ENCODE measurements at places on chromosomes 12 and 14. TPM values are rescaled to one million over a fixed set of nuclear protein-coding genes. Genes with fewer than 3 reads are reported as not detected.

The DEGS2 gene
- not detected for total RNA-seq

The TMPRSS12 gene
- total RNA-seq: not detected

The IFT43 gene
- 37.9 TPM for total RNA-seq

The PMEL gene
- total RNA-seq: 1.8 TPM

The CDH24 gene
- total RNA-seq: 6.0 TPM
